ENCODE measurements at places on chromosomes 3 and 15.

- DNase-seq: no peak
These were observed 1.9 kb downstream of the C3orf22 start for GRCh38 chr3:126556637-126557414.

DNA sequence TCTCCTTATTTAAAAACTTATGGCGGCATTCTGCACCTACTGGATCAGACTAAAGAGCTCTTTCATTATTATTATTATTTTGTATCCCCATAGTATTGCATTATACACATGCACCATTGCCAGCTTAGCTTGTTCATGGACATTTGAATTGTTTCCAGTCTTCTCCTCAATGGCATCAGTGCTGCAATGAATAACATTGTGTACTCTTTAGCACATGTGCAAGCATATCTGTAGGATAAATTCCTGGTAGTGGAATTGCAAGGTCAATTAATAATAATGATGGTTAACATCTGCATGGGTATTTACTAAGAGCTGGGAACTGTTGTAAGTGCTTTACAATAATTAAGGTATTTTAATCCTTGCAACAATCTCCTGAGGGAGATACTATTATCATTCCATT lies 52.0 kb downstream of the AMOTL2 start:
- DNase-seq: no peak

GRCh38 chr15:76359152-76359551 lies 22.6 kb downstream of the ISL2 start:
- DNase-seq: peak; percentile 8

- no peak for DNase-seq
These were observed 9.6 kb upstream of the ANXA2 start for GRCh38 chr15:60407415-60407805.

DNA sequence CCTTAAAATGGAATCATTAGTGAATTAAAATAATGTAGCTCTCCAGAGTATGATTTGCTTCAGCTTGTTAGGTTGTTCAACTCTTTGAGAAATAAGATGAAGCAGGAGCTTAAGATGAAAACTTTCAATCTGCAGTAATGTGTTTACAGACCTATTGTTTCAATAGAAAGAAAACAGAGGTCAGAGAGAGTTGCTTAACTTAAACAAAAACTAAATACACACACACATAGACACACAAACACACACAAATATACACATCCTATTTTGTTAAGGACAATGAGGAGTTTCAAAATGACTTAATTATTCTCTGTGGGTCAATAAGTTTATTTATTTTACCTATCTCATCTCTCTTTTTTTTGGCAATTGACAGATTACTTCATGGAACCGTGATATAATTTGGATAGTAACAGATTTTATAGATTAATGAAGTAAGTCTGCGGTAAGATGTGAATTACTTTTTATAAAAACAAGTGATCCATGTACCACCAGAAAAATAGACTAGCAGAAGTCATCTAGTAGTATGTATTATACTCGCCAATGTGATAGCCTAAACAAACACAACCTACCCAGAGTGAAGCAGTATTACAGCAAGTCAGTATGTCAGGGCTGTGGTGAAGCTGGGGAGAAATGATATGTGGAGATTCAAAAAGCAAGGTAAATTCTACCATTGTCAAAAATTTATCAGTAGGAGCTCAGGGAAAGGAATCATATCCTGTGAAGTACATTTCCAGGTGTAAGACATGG lies 76.7 kb upstream of the DCBLD2 start:
- DNase-seq: no peak

DNA sequence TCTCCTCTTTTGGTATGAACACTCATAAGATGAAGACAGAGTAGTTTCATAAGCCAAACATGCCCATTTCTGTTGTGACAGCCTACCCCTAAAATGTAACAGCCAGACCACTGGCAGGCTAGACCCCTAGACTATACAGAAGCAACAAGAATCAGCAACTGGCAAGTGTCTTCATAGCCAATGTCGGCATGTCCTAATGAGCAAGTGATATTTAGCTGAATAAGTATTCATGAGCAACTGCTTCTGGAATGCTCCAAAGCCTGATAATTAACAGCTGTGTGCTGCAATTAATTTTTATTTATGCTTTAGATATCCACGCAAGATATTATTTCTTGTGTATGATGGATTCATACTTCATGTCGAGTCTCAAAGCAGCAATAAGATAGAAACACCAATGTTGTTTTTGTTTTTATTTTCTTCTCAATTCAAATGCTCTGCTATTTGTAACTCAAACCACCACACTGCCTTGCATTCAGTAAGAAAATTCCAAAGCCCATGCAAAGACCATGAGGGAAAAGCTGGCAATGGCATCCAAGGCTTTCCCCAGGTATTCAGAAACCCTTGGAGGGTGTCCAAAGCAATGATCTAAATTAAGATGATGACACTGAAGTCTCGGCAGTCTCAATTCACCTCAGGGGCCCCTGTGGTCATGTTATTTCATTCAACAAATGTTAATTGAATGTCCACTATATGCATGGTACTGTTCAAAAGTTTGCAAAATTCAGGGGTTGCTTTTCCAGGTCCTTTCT lies 167.7 kb upstream of the NECTIN3 start:
- DNase-seq: no peak

DNA sequence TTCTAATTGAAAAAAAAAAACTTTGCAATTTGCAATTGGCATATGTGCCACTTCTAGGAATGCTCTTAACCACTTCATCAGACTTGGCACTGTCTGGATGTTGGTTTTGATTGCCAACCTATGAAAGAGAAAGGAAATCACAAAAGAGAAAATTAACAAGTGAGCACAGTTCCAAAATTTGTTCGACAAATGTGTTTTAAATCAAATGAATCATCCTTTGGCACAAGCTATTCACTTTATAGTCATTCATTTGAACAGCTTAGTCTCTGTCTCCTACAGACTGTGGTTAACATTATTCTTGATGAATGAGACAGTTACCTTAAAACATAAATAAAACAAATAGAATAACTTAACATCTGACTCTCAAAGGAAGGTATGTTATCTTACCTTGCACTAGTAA lies 265.0 kb downstream of the EPHA3 start:
- no peak for DNase-seq

Measured in NCI-H146 (cell line).